ENCODE measurements at places on chromosomes 12 and 14. TPM values are rescaled to one million over a fixed set of nuclear protein-coding genes. Genes with fewer than 3 reads are reported as not detected.
A peak's percentile ranks its signal among the peaks of the same experiment; 100 is the strongest.

DNA sequence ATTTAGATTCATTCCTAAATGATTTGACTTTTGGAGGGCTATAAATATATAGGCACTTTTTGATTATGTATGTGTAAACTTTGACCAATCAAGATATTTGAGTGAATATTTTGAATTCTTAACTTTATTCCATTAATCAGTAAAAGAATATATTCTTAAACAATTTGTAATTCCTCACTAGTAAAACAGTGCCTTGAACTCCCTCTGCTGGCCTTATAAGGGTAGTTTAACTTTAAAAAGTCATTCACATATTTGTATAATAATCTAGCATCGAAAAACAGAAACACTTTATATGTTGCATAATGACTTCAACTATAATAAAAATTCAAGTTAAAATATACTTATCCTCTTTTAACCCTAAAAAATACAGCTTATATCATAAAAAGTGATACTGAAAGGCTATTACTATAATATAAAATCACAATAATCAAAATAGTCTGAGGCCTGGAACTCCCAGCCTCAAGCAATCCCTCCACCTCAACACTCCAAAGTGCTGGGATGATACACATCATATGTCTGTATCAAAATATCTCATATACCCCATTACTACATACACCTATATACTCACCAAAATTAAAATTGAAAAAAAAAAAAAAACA, 31.2 kb downstream of the CCDC59 start:
- no peak for DNase-seq

- no peak for DNase-seq
These were observed 18.7 kb upstream of the POP5 start for GRCh38 chr12:120599672-120600552.

- no peak for DNase-seq
These were observed 98.9 kb downstream of the BCL11B start for GRCh38 chr14:99173086-99173485.

GRCh38 chr12:5581616-5582015, 149.7 kb downstream of the NTF3 start:
- DNase-seq = no peak

DNA sequence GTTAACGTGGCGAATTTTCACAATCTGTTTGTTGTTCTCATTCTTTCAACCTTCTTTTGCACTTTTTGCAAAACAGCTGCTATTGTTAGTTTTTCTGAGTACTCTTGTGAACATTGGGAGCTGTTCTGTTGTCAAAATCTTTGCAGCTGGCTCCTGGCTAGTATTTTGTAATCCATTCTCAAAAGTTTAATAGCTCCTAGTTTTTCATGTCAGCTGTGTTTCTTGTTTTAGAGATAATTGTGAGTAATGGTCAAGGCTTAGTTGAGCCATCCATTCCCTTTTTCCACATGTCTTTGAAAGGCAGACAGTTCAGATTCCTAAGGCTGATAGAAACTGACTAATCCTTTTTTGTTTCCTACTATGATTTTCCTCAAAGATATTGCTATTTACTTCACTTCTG, 39.1 kb upstream of the CRADD start:
- no peak for DNase-seq

TMEM30B gene
- total RNA-seq = 4.6 TPM

- DNase-seq = no peak
These were observed 722 bp downstream of the TMED8 start for GRCh38 chr14:77375973-77376770.

DNA sequence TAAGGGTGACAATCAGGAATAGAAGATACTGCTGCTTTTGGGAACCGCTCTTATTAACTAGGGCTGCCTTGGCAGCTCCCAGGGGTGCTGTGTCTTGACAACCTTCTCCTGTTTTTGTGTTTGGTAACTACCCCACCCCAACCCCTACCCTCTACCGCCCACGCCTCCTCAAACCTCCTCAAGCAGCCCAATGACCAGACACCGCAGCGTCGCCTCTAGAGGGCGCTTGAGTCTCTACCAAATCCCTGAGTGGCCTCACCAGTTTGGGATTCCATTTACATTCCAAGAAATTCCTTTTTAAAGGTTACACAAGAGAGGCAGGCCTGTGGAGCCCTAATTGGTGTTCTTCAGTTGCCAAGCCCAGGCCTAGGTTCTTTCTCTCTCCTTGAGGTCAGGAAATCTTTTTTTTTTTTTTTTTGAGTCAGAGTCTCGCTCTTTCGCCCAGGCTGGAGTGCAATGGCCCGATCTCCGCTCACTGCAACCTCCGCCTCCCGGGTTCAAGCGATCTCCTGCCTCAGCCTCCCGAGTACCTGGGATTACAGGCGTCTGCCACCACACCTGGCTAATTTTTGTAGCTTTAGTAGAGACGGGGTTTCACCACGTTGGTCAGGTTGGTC, 72.4 kb upstream of the USP44 start:
- DNase-seq = peak; percentile 31

GRCh38 chr12:104649921-104650320, 193.2 kb downstream of the CHST11 start:
- DNase-seq = no peak

DNA sequence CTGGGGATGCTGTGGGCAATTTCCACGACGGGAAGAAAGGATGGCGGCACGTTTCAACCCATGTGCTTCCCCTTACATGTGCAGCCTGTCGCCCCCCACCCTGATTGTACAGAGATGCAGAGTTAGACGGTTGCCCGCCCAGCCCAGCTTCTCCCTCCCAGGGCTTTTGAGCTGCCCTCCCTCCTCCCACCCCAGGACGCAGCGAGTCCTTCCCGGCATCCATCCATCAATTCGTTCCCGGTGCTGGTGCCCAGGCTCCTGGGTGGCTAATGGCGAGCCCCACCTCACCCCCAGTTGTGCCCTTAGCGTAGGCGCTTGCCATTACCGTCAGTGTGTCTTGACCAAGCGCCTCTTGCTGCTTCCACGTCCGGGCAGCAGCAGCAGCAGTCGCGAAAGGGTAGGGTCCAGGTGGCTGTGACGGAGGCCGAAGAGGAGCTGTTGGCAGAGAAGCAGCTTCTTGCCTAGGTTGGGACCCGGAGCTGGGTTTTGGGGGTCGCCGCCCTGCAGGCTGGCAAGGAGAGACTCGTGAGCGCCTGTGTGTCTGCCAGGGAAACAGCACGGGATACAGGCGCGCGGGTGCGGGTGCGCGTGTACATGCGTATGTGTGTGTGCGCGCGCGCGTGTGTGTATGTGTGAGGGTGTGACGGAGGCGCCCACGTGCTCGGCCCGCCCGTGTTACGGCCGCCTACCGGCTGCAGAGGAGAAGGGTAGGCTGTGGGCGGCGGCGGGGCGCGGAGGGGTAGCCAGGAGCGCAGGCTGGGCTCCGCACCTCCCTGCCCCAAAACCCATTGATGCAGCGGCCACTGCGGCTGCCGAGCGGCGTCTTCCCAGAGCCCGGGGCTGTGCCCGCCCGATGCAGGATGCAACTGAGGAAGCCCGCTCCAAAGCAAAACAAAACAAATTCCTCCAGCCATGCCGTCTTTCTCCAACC, at the start of gene SLC6A15:
Gene SLC6A15 (minus strand): TSS at position 602 of the 931 bp plus-strand sequence. CDS start 20,679 bp downstream, outside the sequence.
- DNase-seq = no peak

CLEC12A gene
- total RNA-seq = 0.75 TPM

SVOP gene
- total RNA-seq = not detected

Data from omental fat pad (tissue), 4 donors.